ENCODE measurements at places on chromosomes 5 and 9. TPM values are rescaled to one million over a fixed set of nuclear protein-coding genes. Genes with fewer than 3 reads are reported as not detected.

The PDLIM4 gene
- total RNA-seq, result not detected

The CAVIN4 gene
- total RNA-seq, result 0.67 TPM

The RNF44 gene
- total RNA-seq, result 55.8 TPM

The ZNF366 gene
- total RNA-seq, result not detected

The C5orf58 gene
- total RNA-seq, result not detected

The GABRA6 gene
- not detected for total RNA-seq

The ACTBL2 gene
- total RNA-seq, result not detected

The ANGPTL2 gene
- not detected for total RNA-seq

The BNC2 gene
- total RNA-seq, result not detected

The CDH6 gene
- total RNA-seq, result not detected

The CCDC112 gene
- total RNA-seq, result 8.0 TPM

The RANBP17 gene
- not detected for total RNA-seq

The PPP2R2B gene
- total RNA-seq, result not detected

The LECT2 gene
- total RNA-seq, result not detected

The SEMA4D gene
- 5.3 TPM for total RNA-seq

The SCAMP1 gene
- 24.3 TPM for total RNA-seq

The IFNA13 gene
- not detected for total RNA-seq

The PCDH1 gene
- total RNA-seq, result not detected

The CNTNAP3 gene
- not detected for total RNA-seq

The RHOBTB3 gene
- 0.97 TPM for total RNA-seq

The TAF11L11 gene
- not detected for total RNA-seq

The RPS23 gene
- 4,228 TPM for total RNA-seq

The FBP1 gene
- not detected for total RNA-seq

The CDO1 gene
- not detected for total RNA-seq

The C9orf153 gene
- total RNA-seq, result not detected

The CCL27 gene
- not detected for total RNA-seq

The ANKRD31 gene
- total RNA-seq, result 0.22 TPM

The SCGB3A2 gene
- not detected for total RNA-seq

The INSYN2B gene
- not detected for total RNA-seq

The GFPT2 gene
- not detected for total RNA-seq

The RNF183 gene
- not detected for total RNA-seq

The TMEM215 gene
- total RNA-seq, result not detected

The ELOVL7 gene
- total RNA-seq, result not detected

The QRFP gene
- total RNA-seq, result not detected

The SLC4A9 gene
- total RNA-seq, result not detected

The SMIM33 gene
- total RNA-seq, result not detected

The SEMA5A gene
- not detected for total RNA-seq

The FAM13B gene
- total RNA-seq, result 23.2 TPM

The EQTN gene
- total RNA-seq, result not detected

The IQGAP2 gene
- not detected for total RNA-seq

The ROR2 gene
- not detected for total RNA-seq

The LHX6 gene
- not detected for total RNA-seq

The DMRT3 gene
- not detected for total RNA-seq

The WWC1 gene
- total RNA-seq, result not detected

The PDE8B gene
- 0.15 TPM for total RNA-seq

The PPIP5K2 gene
- total RNA-seq, result 73.4 TPM

The SLC45A2 gene
- total RNA-seq, result not detected

The CCL21 gene
- total RNA-seq, result not detected

The FYB1 gene
- total RNA-seq, result 2.7 TPM

The SHOC1 gene
- total RNA-seq, result not detected

The SLU7 gene
- total RNA-seq, result 65.3 TPM

The UBAP2 gene
- 18.8 TPM for total RNA-seq

The CDKN2B-AS1 gene
- 35.3 TPM for total RNA-seq

The BTNL8 gene
- total RNA-seq, result not detected

The GFI1B gene
- total RNA-seq, result 6.5 TPM

All from Karpas-422 (cell line).